CD4-positive, alpha-beta T cell (primary cell): ENCODE measurements at places on chromosomes 5 and 9.

- peak; percentile 89 for DNase-seq
Measured at GRCh38 chr9:70413464-70413798, 1.0 kb downstream of the KLF9 start.

- no peak for DNase-seq
Measured at GRCh38 chr5:93385655-93386054, 195.4 kb downstream of the NR2F1-AS1 start.

DNA sequence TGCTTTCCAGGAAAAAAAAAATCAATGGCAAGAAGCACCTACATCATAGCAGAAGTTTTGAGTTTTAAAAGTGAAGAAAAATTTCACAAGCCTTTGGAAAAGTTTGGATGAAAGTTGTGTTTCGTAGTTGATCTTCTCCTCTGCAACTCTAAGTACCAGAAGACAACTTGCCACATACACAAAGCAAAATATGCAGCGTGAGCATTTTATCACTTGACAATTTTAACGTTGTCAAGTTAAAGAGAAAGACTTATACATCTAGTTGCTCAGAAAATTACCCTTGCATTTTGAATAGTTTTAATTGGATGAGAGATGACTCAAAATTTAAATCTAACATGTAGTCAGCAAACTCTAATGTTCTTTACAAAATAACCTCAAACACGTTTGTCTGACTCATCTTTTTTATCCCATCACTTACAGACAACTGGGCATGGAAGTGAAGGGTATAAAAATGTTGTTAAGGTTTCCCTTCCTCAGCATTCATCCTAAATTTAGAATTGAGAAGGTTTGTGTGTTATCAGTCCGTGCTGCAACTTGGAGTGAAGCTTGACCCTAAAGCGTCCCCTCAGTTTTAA lies 213.4 kb downstream of the MARCHF11 start:
- DNase-seq, result no peak

GRCh38 chr5:135437796-135438560 lies 9.2 kb downstream of the DCANP1 start:
- no peak for DNase-seq

GRCh38 chr5:135312255-135312935 lies 86.6 kb downstream of the MACROH2A1 start:
- no peak for DNase-seq

GRCh38 chr9:7813030-7813429 lies 13.5 kb upstream of the DMAC1 start:
- DNase-seq, result no peak
